ENCODE measurements at places on chromosomes 5 and 9. TPM values are rescaled to one million over a fixed set of nuclear protein-coding genes. Genes with fewer than 3 reads are reported as not detected.

DNA sequence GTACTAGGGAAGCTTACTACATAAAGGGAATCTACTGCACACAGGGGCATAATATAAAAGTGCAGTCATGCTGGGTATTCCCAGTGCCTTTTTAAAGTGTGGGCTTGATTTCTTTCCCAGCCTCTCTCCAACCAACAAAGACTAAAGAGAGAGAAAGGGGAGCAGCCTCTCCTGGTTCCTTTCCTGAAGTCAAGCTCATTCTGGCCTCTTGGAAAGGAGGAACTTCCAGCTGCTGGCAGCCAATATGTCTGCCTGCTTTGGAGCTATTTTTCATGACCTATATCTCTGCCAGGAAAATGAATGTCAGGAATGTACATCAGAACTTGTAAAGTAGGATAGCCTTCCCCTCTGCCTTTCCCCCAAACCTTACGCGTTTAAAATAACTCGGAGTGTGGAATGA is 57.1 kb downstream of the RAB3C start:
- no peak for DNase-seq

DNA sequence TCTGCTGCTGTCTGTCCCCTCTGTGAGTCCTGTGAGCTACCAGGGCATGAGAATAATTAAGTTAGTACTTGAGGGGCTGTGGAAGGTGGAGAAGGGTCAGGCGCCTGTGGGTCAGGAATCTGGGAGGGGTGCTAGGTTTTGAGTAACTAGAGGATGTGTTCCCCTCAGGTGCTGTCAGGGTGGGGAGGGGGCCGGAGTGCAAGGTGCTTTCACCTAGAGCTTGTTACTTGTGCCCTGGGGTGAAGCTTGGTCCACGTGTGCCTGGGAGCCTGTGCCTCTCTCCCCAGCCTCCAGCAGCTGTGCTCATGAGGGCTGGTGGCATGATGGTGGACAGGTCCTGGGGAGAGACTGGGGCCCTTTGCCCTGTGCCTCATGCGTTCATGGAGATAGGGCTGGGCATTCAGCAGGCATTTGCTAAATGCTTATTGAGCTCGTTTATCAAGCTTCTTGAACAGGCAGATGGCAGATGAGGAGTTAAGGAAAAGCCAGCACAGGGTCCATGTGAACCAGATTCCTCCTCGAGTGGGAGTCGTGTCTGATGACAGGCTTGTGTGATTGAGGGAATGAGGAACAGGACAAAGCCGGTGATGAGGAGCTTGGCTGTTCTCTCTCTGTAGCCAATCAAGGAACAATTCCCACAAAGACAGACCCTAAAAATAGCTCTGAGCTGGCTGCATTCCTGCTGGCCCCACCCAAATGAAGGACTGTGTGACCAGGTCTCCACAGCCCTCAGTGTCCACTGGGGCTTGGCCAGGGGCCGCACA is 40.9 kb downstream of the CACNA1B start:
- peak; percentile 47 for DNase-seq

GRCh38 chr9:3285365-3286161 is 240.2 kb downstream of the RFX3 start:
- peak; percentile 26 for DNase-seq

Gene RMRP
- total RNA-seq: 1,768 TPM

DNA sequence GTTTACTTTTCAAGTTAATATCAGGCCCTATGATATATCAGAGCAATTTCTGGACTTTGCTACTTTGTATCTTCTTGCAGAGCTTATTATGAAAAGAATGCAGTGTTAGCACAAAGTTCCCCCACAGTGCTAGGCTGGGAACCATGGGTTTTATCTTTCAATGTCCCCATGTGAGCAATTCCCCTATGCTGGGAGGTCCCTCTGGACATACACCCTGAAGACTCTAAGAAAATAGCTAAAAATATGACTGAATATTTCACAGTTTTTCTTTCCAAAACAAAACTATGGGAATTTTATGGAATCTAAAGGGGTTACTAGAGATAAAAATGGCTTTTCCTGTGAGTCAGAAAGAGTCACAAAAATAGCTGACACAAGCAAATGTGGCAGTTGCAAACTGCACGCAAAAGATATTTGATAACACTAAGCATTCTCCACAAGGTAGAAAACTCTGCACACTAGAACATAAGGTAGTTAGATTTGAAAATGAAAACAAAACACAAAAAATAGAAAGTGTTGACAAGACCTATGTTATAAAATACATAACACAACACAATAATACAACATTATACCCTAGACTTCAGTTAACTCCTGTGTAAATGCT is 487.5 kb upstream of the GRIN3A start:
- DNase-seq: no peak

- DNase-seq: no peak
Observed at GRCh38 chr9:116543731-116544400, 143.2 kb upstream of the TRIM32 start.

- DNase-seq: no peak
Observed at GRCh38 chr9:72863456-72864094, 89.3 kb downstream of the ALDH1A1 start.

- DNase-seq: no peak
Observed at GRCh38 chr5:177372910-177373309, 11.3 kb upstream of the SLC34A1 start.

DNA sequence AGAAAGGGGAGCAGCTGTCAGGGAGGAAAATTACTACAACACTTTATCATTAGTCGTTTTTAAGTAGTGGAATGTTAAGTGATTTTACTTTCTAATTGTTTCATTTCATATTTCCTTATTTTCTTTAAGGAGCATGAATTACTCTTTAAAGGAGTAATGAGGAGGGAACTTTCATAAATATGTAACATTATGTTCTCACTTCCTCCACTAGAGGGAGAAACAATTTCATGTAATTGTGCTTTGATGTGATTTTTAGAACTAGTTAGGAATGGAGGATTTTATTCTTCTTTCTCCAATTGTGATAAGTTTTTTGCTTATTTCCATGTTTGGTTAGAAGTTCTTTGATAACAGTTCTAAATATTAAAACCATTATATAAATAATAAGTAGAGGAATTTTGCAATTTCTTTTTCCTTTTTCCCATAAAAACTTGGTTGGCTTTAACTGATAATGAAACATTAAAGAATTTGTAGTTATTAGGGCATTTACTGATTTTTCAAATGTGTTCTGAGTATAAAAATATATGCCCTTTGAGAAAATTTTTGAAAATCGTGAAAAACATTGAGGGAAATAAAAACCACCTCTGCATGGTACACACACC is 25.6 kb downstream of the CEP78 start:
- peak; percentile 30 for DNase-seq

GRCh38 chr9:35729700-35730485 is 2.1 kb downstream of the TLN1 start:
- peak; percentile 91 for DNase-seq

DNA sequence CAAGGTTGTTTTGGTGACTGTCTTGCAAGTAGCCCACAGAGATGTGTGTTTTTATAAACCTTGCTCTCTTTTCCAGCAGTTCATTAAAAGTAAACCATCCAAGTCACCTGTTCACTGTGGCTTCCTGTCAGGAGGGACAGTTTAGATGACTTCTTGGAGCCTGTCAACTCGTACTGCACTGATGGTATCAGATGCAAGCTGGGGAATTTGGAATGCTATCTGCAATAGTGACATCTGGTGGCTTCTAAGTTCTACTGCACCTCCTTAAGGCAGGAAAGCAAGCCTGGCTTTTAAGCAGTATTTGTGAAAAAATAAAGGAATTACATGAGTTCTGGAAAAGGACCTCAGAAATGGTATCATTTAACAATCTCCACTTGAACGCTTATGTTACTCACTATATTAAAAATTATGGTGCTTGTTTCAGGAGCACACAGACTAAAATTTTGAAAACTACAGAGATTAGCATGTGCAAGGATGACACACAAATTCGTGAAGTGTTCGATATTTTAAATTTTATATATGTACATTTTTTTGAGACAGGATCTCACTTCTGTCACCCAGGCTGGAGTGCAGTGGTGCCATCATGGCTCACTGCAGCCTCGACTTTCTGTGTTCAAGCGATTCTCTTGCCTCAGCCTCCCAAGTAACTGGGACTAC is 164.0 kb downstream of the TTC39B start:
- no peak for DNase-seq

Gene LRRC19
- total RNA-seq: not detected

Gene AGXT2
- total RNA-seq: not detected

Gene DRD1
- not detected for total RNA-seq

Gene SPEF2
- 15.6 TPM for total RNA-seq

DNA sequence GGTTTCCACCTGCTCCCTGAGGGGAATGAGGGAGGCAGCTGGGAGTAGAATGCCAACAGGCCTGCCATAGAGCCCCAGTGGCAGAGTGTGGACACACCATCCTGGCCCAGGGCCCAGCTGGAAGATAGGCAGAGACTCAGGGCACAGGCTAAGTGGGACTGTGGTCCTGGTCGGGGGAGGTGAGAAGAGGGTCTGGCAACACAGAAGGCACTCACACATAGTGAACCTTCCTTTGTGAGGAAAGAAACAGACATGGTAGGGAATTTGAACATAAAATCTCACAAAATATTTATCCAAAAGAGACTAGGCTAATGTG is 41.2 kb downstream of the WDR36 start:
- DNase-seq: no peak

DNA sequence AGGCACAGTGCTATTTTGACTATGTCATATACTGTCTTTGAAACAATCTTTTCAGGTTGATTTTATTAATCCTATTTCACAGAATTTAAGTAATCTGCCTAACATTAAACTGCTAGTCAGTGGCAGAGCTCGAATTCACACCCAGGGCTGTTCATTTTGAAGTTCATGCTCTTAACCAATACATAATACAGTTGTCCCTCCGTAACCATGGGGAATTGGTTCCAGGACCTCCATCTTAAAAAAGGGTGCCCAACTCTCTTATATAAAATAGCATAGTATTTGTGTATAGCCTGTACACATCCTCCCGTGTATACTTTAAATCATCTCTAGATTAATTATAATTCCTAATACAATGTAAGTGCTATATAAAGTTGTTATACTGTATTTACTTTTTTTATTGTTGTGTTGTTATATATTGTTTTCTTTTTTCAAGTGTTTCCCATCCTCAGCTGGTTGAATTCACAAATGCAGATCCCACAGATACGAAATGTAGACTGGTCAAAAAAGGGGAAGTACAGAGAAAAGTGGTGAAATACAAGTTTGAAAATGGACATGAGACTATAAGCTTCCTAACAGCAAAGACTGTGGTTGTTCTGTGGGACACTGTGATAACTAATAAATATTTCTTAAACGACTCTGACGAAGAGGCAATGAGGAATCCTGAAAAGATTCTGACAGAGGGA is 18.3 kb downstream of the RFX3 start:
- no peak for DNase-seq

GRCh38 chr5:163569284-163569683 is 63.9 kb downstream of the MAT2B start:
- peak; percentile 27 for DNase-seq

Gene LCN6
- not detected for total RNA-seq

DNA sequence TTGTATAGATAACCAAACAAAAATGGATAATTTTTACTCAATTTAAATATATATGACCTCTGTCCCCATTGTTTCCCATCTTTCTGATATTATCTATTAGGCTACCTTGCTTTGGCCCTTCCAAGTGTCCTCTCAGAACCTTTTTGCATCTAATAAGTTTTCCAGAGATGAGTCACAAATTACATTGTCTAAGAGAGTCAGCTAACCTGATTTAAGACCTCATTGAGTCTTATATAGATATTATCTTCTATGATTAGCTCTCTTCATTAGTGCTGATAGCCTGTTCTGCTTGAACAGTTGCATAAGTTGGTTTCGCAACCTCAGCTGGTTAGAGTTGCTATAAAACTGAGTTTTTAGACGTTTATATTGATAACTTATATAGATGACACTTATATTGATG is 623.1 kb downstream of the LRRC70 start:
- DNase-seq: no peak

DNA sequence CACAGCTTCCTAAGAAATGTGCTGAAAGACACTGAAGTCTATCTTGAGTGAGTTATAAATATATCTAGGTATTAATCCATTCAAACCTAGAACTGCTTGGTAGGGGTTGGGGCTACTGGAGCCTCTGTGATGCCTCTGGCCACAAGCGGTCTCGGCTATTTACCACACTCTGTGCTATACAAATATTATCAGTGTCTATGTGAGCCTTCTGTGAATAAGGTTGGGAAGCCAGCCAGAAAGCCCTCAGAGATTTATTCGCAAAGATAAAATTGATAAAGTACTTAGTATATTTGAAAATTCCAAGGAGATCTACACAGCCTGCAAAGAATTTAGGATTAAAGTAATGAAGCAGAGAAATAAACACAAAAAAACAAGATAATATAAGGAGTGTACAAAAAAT is 41.4 kb downstream of the LIFR start:
- DNase-seq: no peak

DNA sequence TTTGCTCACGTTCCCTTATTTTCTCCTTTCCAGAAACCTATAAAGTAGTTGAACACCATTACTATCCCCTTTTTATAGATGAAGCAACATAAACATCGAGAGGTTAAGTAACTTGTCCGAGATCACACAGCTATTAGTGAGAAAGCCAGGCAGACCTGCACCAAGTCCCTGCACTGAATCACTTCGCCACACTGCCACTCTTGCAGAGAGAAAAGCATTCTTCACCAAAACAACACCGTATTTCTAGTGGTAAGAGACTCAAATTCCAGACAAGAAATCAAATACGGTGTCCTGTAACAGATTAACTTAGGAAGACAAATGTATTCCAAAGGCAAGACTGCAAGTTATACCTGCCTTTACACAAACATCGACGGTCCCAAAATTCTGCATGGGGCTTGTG is 82.0 kb upstream of the DMRT1 start:
- no peak for DNase-seq

DNA sequence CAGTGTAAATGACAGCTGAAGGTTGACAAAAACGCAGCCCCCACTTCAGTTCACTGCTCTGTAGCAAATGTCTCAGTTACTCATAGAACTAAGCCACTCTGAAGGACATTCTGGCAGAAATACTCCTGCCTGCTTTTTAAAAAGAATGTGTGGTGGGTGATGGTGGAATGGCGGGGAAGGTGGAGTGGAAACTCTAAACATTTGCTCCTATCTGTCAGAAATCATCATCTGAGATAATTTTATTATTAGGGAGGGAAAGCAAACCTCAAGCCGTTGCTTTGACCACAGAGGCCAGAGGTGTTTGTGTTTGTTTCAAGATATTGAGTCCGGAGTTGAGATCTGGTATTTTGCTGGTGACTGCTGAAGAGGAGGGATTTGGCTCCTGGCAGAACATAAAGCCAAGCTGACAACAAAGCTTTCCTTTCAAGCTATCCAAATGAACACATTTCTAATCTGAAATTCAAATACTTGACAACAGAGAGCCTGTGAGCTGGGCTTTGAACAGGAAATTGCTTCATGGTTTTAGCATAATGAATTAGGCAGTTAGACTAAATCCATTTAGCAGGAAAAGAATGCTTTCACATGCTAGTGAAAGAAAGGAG is 362.7 kb downstream of the CSNK1G3 start:
- no peak for DNase-seq

DNA sequence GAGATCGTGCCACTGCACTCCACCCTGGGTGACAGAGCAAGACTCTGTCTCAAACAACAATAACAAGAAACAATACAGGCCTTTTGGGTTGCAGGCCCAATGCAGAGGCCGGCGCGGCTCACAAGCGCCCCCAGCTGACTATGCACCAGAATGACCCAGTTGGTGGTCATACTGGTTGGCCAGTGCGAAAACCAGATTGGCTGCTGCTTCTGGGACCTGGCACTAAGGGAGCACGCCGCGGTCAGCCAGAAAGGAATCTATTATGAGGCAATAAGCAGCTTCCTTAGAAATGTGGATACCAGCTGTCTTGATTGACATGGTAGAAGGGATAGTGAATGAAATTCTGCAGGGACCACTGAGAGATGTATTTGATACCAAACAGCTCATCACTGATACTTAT is 35.0 kb downstream of the RANBP17 start:
- no peak for DNase-seq

GRCh38 chr5:151023651-151024050 is 3.3 kb downstream of the GPX3 start:
- peak; percentile 54 for DNase-seq
